Fibroblast of lung (primary cell): ENCODE measurements at places on chromosomes 3 and 15. TPM values are rescaled to one million over a fixed set of nuclear protein-coding genes. Genes with fewer than 3 reads are reported as not detected.

Gene SPSB4
- total RNA-seq: not detected in 2 replicates

GRCh38 chr15:41919954-41920538 is 26.2 kb upstream of the SPTBN5 start:
- peaks cover 18% of the 10 kb centered on the region for H3K4me1 ChIP-seq
- peaks cover 10% of the 10 kb centered on the region for H3K36me3 ChIP-seq
- DNase-seq: peak; percentile 95
- no peaks in the 10 kb centered on the region for H3K27me3 ChIP-seq

DNA sequence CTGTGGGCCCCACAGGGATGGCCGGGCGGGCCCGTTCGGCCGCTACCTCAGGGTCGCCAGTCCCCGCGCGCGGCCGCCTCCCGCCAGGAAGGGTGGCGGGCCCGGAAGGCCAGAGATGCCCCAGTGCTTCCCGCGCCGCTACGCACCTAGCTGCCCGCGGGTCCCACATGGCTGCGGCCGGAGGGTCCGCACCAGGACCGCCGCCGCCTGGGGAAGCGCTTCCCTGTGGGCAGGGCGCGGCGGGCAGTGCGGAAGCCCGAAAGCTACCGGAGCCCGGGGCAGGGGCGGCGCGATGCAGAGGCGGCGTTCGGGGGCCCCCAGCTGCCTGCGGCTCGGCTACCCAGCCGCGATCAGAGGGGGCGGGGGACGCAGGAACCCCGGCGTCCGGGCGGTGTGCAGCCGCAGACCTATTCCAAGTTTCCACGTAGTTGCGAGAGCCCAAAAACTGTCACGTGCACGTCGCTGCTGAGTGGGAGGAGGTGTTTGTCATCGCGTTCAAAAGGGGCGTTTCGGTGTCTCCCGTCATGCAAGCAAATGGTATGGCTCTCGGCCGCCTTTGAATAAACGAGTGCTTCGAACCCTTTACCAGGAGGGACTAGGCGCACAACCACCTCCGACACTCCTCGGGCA is at the start of gene TRANK1:
TRANK1 (minus strand) TSS at position 414 of the 630 bp plus-strand sequence; CDS start at position 169, 245 bp downstream.
- H3K27ac ChIP-seq: peak within 1 kb of the TSS; percentile 8
- H3K27me3 ChIP-seq: no peaks in the 10 kb centered on the region
- H3K36me3 ChIP-seq: no peaks in the 10 kb centered on the region
- peak within 1 kb of the TSS; percentile 71 for H3K4me3 ChIP-seq

GRCh38 chr15:33080006-33080405 is 114.5 kb downstream of the FMN1 start:
- peak; percentile 28 for DNase-seq
- H3K4me1 ChIP-seq: peaks cover 6% of the 10 kb centered on the region
- H3K4me3 ChIP-seq: no peak overlapping the region
- peaks cover 3% of the 10 kb centered on the region for H3K36me3 ChIP-seq

GRCh38 chr15:42914728-42915497 is 5.7 kb downstream of the TTBK2 start:
- H3K4me3 ChIP-seq: peak overlapping the region; percentile 26
- no peak overlapping the region for H3K27ac ChIP-seq
- H3K27me3 ChIP-seq: no peaks in the 10 kb centered on the region
- no peaks in the 10 kb centered on the region for H3K4me1 ChIP-seq
